Dermis microvascular lymphatic vessel endothelial cell (primary cell): ENCODE measurements at places on chromosomes 4 and X.

- no peak for DNase-seq
These were observed 129.6 kb downstream of the IL1RAPL2 start for GRCh38 chrX:104695593-104695992.

DNA sequence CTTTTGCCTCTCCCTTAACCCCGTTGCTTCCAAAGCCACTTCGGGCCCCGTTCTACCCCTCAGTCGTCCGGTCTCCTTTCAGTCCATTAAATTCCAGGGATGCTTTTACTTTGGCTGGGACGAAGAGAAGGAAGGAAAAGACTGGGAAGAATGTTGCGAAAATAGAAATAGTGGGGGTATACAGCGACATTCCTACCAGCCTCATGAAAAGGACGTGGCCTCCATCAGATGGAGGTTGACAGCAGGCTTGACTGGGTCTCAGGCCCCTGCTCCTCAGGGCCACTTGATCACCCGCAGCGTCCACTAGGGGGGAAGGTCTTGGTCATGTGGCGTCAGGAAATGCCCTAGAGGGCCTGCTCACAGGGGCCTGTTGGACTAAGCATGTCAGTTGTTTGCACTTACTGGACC lies 657 bp upstream of the ANKRD50 start:
- peak; percentile 86 for DNase-seq

- DNase-seq = no peak
These were observed 12.4 kb upstream of the CXCL2 start for GRCh38 chr4:74111306-74111975.

GRCh38 chrX:109623997-109624396 lies 975 bp downstream of the KCNE5 start:
- DNase-seq = no peak

GRCh38 chrX:96314985-96315384 lies 369.7 kb upstream of the DIAPH2 start:
- peak; percentile 13 for DNase-seq

GRCh38 chrX:97863261-97863660 lies 979.6 kb downstream of the RPA4 start:
- no peak for DNase-seq

- DNase-seq = no peak
These were observed 74.8 kb upstream of the BCOR start for GRCh38 chrX:40172401-40173142.

GRCh38 chrX:82412858-82413257 lies 1095.2 kb upstream of the POU3F4 start:
- no peak for DNase-seq

- DNase-seq = no peak
These were observed 5.4 kb downstream of the TMPRSS11F start for GRCh38 chr4:68124262-68124661.

DNA sequence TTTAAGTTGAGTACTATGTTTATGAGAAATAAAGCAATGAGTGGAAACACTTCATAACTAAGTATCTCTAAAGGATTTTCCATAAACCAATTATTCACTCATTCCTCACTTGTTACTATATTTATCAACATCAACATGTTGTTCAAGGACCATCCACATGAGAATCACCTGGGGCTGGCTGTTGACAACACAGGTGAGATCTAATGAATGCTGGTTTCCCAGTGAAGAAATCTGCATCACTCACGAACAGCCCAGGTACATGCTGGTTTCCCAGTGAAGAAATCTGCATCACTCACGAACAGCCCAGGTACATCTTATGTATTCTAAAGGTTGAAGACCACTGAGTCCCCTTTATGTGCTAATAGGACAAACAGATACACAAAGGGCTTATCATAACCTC lies 32.5 kb downstream of the TSPAN5 start:
- DNase-seq = peak; percentile 18

GRCh38 chrX:56797574-56798338 lies 68.7 kb downstream of the NBDY start:
- DNase-seq = no peak

DNA sequence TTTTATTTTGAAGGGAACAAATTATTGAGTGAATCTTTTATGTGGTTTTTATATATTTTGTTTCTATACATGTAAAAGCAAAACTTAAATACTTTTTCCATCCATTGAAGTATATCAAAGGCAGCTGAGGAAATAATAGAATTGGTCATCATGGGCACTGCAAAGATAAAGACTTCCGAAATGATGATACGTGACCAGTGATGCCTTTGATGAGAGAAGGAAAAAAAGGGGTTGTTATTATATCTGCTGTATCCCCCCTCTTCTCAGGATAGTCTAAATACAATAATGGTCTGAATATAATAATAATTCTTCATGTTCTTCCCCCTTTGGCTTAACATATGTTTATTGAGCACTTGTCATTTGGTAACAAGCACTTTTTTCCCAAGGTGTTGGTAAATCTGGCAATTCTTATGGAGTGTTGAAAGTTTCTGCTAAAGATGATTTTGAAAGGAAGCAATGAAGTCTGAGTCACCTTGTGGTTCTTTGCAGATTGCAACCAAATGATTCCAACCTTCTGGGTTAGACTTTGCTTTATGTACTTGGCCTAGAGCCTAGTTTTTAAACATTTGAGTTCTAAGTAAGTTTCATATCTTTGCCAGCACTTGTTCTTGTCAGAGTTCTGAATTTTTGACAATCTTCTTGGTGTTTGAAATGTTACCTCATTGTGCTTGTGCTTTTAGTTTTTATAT lies 60.8 kb downstream of the USP9X start:
- DNase-seq = no peak

DNA sequence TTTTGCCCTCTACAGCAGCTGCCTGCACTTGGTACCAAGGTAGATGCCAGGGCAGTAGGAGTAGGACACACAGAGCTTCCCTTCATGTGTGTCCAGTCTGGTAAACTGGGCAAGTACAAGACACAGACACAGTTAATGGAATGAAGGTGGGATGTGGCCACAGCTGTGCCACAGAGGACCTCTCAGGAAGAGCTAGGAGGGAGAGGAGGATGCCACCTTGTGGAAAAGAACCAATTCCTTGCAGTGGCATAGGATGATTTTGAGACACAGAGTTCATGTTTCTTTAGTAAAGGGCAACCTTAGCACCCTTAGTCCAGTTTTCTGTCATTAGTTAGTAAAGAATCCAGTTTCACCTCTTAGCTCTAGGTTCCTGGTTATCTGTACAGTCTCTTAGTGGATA lies 36.3 kb upstream of the TBC1D14 start:
- DNase-seq = no peak

GRCh38 chr4:93908778-93909177 lies 80.2 kb downstream of the ATOH1 start:
- DNase-seq = no peak

DNA sequence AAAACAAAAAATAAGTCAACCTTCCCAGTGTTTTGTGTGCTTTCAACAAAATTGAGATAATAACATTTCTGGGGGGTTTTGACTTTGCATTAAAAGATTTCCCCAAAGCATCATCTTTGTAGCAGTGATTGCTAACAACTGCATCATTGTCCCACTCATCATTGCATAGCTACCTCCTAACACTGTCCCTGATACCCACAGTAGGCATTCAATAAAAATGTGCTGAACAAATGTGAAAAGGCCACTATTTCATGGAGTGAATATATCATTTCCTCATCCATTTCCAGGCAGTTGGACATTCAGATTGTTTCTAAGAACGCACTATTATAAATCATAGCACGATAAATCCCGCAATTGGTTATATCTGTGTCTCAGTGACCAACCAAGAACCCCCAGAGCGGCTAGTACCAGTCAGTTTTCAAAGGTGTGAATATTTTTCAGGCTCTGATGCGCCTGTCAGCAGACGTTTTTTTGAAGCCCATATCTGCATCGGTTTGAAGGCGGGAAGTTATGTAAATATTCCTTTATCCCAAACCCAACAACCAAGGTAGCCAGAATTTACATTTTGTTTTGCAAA lies 36.0 kb upstream of the CRMP1 start:
- no peak for DNase-seq

GRCh38 chr4:139419388-139419914 lies 34.5 kb upstream of the RAB33B start:
- DNase-seq = peak; percentile 90

DNA sequence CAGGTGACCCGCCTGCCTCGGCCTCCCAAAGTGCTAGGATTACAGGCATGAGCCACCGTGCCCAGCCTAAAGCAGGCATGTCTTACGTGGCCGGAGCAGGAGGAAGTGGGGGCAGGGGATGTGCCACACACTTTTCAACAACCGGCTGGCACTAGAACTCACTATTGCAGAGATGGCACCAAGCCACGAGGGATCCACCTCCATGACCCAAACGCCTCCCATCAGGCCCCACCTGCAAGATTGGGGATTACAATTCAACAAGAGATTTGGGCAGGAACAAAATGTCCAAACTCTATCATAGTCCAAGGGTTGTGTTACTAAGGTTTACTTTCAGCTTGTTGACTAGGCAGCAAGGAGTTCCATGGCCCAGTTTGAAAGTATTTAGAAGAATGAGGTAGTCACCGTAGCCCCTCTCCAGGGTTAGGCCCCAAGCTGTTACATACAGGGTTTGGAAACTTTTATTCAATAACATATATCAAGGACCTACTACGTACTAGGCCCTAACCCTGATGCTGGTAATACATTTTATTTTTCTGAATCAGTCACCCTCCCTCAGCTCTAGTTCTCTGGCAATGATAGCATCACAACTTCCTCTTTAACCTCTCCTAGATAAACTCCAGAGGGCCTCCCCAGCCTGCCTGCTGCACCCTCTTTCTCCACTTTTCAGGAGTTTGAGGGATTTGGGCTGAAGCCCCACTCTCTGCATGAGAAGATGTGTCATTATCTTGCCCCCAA lies 18.0 kb upstream of the TBC1D14 start:
- DNase-seq = no peak

- no peak for DNase-seq
These were observed 49.1 kb upstream of the DYNLT3 start for GRCh38 chrX:37896511-37896890.

- no peak for DNase-seq
These were observed 257.7 kb downstream of the THOC2 start for GRCh38 chrX:123475068-123475724.

GRCh38 chr4:159150821-159151390 lies 48.0 kb downstream of the RAPGEF2 start:
- peak; percentile 41 for DNase-seq

DNA sequence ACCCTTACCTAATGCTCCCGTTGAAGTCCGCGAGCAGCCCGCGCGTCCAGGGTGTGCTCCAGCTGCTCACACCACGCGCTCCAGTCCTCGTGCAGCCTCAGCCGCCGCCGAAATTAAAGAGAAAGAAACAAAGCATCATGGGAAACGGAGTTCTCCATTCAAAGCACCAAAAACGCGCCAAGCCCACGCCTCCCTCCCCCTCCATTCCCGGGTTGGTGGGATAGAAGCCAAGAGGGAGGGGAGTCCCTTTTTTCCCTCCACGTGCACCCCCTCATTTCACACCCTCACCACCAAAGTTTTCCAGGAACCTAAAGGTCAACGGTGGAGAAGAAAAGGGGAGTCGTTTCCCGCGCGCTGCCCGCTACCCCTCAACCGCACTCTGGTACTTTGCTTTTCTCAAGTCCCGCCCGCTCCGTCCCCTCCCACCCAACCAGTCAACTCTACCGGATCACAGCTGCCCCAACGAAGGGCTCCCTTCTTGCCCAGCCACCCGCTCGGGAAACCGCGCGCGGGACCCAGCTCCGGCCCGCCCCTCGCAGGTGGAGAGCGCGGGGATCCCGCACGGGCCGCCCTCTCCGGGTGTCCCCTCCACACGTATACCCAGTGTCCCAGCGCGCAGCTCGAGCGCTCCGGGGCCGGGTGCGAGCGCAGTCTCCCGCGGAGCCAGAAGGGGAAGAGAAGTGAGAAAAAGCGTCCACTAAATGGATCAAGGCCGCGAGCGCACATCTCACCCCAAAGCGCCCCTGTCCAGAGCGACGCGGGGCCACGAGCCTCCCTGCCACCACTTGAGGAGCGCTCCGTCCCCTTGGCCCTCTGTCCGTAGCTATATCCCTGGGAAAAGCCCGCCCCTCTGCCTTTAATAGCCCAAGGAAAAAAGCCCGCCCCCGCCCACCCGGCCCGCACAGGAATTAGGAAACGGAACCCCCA lies 65.1 kb upstream of the CCDC160 start:
- peak; percentile 1 for DNase-seq

- no peak for DNase-seq
These were observed 162.5 kb downstream of the ATP10D start for GRCh38 chr4:47647544-47647943.

DNA sequence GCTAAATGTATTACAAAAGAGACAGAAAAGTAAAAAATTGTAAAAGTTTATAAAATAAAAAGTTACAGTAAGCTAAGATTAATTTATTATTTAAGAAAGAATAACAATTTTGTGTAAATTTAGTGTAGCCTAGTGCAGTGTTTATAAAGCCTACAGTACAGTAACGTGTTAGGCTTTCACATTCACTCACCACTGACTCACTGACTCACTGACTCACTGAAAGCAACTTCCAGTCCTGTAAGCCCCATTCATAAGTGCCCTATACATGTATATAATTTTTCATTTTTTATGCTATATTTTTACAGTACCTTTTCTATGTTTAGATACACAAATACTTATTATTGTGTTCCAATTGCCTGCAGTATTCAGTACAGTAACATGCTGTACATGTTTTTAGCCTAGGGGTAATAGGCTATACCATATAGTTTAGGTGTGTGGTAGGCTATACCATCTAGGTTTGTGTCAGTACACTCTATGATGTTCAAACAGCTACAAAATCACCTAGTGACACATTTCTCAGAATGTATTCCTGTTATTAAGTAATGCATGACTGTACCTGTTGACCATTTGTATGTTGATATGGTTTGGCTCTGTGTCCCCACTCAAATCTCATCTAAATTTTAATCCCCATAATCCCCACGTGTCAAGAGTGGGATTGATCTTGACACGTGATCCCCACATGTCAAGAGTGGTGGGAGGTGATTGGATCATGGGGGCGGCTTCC lies 57.9 kb downstream of the CFAP299 start:
- no peak for DNase-seq

DNA sequence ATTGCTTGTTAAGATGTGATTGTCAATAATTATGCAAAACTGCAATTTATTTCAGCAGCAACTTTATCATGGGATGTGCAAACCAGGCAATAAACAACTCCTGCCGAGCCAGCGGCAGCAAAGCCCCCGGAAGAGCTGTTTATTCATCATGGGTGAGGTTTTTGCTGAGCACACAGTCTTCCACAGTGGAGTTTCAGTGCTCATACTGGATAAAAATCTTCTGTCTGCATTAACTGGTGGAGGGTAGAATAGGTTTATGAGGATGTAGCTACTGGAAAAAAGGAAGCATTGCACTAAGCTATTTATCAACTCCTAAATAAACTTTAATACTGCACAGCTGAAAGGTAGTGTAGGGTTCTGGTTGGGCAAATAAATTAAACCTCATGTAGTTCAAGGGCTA lies 557.4 kb upstream of the FTHL17 start:
- DNase-seq = no peak

- DNase-seq = no peak
These were observed 72.5 kb upstream of the CXorf51A start for GRCh38 chrX:146887020-146887419.
